COR-L47 (cell line): ENCODE measurements at places on chromosomes 16 and 17.

DNA sequence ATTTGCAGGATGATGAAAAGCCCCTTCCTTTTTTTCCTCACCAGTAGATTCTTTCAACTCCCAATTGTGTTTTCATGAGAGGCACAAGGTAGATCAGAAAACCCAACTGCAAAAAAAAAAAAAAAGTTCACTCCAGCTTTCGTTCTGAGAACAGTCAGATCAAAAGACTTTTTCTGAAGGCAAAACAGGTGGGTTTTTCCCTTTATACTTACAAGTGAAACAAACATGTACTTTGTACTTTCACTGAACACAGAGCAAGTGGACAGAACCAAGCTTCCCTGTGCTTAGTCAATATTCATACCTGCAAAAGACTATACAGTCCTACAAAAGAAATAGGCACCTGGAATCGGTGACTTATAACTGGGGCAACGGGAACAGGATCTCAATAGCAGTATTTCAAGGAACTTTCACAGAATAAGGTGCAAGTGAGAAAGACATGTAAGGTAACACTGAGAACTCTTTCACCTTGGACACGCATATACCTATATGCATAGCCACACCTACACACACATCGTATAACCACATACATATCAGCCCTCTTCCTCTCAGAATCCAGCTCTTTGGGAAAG, 54.1 kb downstream of the TOX3 start:
- no peak for DNase-seq

DNA sequence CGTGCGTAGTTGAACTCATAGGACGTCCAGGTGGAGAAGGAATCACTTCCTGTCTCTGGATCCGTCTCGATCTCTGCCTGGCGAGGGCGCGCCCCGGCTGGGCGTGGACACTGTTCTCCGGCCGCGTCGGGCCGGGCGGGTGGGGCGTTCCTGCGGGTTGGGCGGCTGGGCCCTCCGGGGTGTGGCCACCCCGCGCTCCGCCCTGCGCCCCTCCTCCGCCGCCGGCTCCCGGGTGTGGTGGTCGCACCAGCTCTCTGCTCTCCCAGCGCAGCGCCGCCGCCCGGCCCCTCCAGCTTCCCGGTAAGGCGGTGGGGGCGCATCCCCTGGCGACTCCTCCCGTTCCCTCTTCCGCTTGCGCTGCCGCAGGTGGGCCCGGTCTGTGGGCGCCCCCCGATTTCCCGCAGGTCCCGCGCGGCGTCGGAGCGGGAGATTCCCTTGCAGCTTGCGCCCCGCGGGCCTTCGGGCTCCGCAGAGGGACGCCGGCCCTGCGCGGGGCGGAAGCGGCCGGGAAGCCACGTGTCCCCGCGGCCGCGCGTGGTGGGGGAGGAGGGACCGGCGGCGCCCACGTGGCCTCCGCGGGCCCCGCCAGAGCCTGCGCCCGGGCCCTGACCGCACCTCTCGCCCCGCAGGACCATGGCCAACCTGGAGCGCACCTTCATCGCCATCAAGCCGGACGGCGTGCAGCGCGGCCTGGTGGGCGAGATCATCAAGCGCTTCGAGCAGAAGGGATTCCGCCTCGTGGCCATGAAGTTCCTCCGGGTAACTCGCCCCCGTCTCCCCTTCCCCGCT, at the start of gene NME2:
Gene NME2 (plus strand): TSS at position 214 of the 789 bp plus-strand sequence. CDS start 420 bp downstream, at position 634.
- DNase-seq, result peak; percentile 72

GRCh38 chr17:31497994-31498826, 106.7 kb downstream of the RAB11FIP4 start:
- no peak for DNase-seq

DNA sequence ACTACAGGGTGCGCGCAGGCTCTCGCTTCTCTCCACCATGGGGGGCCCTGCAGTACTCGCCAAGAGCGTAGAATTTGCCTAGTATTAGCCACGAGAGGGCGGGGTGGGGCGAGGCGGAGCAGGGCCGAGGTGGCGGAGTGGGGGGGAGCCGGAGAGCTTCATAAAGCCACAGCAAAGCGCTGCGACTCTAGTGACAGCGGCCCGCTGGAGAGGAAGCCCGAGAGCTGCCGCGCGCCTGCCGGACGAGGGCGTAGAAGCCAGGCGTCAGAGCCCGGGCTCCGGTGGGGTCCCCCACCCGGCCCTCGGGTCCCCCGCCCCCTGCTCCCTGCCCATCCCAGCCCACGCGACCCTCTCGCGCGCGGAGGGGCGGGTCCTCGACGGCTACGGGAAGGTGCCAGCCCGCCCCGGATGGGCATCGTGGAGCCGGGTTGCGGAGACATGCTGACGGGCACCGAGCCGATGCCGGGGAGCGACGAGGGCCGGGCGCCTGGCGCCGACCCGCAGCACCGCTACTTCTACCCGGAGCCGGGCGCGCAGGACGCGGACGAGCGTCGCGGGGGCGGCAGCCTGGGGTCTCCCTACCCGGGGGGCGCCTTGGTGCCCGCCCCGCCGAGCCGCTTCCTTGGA, at the start of gene TBX21:
Gene TBX21 (plus strand): TSS at position 190 of the 627 bp plus-strand sequence. CDS start 219 bp downstream, at position 409.
- DNase-seq, result peak; percentile 89

- no peak for DNase-seq
Observed at GRCh38 chr16:80369138-80369958, 171.4 kb upstream of the DYNLRB2 start.

DNA sequence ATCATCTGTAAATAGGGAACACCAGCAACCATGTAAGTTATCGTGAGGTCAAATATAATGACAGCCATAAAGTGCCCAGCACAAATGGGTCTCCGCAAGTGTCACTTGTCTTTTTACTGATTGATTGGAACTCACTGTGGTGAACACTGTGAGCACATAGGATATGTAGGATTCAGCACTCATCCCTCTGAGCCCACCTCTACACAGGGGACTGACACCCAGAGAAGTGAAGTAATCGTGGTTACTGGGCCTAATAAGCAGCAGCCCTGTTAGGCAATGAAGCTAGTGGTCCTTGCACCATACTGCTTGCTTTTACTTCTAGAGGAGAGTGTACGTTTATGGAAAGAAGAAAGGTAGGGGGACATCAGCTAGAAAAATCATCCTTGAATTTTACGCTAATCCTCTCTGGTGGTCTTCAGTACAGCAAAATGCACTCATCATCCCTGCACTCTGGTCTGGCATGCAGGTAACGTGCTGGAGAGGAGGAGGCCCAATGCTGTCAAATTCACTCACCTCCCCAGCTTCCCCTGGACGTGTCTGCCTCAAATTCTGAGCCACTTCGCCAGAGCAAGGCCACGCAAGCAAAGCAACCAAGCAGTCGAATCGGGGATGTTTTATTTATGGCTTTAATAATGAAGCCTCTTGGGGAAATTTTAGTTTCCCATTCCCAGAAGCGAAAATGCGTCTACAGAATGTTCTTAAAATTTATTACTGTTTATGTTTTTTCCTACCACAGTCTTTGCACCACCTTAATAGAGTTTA, 74.7 kb downstream of the YPEL2 start:
- no peak for DNase-seq

GRCh38 chr17:64174686-64175456, 44.9 kb upstream of the ERN1 start:
- DNase-seq, result no peak

GRCh38 chr17:27800522-27800921, at the start of gene NOS2:
NOS2 (minus strand) TSS chr17:27800529; CDS start chr17:27798809, 1,720 bp downstream.
- DNase-seq, result no peak
